ENCODE measurements at places on chromosomes 5 and 9. TPM values are rescaled to one million over a fixed set of nuclear protein-coding genes. Genes with fewer than 3 reads are reported as not detected.

DNA sequence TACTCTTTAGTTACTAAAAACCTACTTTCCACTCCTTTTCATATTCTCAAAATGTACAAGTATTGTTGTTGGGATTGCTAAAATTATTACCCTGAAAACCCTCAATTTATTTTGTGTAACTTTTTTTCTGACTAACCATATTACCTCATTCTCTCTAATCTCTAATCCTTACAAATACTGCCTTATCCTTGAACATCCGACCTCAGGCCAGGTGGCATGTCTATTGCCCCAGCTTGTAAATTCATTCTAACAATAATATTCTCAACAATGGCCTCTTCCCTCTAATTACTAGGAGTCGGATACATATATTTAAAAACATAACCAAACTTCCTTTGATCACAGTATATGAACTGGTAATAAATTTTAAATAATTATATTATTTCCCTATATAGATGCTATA lies 25.8 kb downstream of the ARL15 start:
- no peaks in the 10 kb centered on the region for H3K27me3 ChIP-seq
- H3K4me3 ChIP-seq, result no peak overlapping the region
- DNase-seq, result no peak
- no peaks in the 10 kb centered on the region for H3K4me1 ChIP-seq
- peaks cover 14% of the 10 kb centered on the region for H3K36me3 ChIP-seq

GRCh38 chr5:71924325-71924724 lies 182.9 kb upstream of the MAP1B start:
- H3K36me3 ChIP-seq, result no peaks in the 10 kb centered on the region
- H3K27ac ChIP-seq, result no peak overlapping the region
- peaks cover 10% of the 10 kb centered on the region for H3K27me3 ChIP-seq
- H3K4me1 ChIP-seq, result no peaks in the 10 kb centered on the region

DNA sequence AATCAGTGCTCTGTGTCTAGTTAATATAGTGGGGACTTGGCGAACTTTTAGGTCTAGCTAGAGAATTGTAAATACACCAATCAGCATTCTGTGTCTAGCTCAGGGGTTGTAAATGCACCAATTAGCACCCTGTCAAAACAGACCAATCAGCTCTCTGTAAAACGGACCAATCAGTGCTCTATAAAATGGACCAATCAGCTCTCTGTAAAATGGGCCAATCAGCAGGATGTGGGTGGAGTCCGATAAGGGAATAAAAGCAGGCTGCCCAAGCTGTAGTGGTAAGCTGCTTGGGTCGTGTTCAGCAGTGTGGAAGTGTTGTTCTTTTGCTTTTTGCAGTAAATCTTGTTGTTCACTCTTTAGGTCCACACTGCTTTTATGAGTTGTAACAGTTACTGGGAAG lies 3.6 kb upstream of the OTULINL start:
- DNase-seq, result no peak
- H3K27me3 ChIP-seq, result peaks cover 19% of the 10 kb centered on the region
- peaks cover 2% of the 10 kb centered on the region for H3K36me3 ChIP-seq
- peaks cover 9% of the 10 kb centered on the region for H3K4me1 ChIP-seq

- no peaks in the 10 kb centered on the region for H3K27me3 ChIP-seq
- no peak overlapping the region for H3K27ac ChIP-seq
- DNase-seq, result no peak
- no peak overlapping the region for H3K4me3 ChIP-seq
Measured at GRCh38 chr5:16812911-16813310, 123.2 kb downstream of the MYO10 start.

SPATA31D1 gene
- total RNA-seq, result not detected

Data from activated CD4-positive, alpha-beta memory T cell treated with anti-CD3 and anti-CD28 coated beads, Interleukin-2, amount 10 ng/mL, durations not matched to agents 7 days and 5 days (primary cell).